NCI-H187 (cell line): ENCODE measurements at places on chromosomes 1 and 21.
A peak's percentile ranks its signal among the peaks of the same experiment; 100 is the strongest.

DNA sequence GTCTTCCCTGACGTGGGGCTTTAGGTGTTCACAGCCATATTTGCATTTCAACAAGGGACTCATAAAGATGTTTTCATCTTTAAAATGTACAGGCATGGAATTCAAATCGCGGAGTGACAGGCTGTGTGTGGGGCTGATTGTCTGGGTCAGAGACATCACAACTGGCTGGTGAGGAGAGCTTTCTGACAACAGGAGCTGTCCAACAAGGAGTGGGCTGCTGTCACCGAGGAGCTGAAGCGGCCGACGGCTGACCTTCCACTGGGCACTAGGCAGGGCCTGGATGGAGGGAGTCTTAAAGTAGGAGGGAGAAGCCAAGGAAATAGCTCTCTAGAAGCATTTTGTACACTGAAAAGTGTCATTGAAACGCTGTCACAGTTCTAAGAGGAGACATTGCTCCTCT lies 30.5 kb upstream of the SCMH1 start:
- no peak for DNase-seq

DNA sequence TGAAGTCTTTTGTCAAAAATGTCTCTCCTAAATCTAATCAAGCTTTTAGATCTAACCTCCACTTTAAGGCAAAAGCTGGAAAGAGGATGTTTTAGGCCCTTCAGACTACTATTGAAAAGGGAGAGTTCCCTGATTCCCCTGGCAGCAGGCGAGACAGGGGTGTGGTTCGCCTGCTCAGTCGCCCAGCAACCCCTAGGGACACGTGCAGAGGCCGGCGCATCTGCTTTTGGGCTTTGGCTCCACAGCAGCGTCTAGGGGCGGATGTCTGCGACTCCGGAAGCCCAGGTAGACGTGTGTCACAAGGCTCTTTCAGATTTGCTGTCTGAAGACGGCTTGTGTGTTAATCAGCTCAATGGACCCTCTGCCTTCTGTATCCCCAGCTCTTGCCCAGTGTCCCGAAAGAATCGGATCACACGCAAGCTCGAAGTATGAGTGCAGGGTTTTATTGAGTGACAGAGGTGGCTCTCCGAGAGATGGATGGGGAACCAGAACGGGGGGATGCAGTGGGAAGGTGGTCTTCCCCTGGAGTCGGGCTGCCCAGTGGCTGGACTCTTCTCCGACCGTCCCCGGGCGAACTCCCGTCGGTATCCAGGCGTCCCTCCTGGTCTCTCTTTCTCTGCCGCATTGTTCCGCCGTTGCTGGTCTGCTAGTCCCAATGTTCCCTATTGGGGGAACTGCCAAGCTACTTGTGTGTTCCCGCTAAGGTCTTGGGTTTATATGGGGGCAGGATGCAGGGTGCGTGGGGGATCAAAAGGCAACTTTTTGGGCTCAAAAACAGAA lies 45.5 kb downstream of the OLFML2B start:
- peak; percentile 31 for DNase-seq

- no peak for DNase-seq
These were observed 18.9 kb downstream of the ITLN2 start for GRCh38 chr1:160935527-160936258.

DNA sequence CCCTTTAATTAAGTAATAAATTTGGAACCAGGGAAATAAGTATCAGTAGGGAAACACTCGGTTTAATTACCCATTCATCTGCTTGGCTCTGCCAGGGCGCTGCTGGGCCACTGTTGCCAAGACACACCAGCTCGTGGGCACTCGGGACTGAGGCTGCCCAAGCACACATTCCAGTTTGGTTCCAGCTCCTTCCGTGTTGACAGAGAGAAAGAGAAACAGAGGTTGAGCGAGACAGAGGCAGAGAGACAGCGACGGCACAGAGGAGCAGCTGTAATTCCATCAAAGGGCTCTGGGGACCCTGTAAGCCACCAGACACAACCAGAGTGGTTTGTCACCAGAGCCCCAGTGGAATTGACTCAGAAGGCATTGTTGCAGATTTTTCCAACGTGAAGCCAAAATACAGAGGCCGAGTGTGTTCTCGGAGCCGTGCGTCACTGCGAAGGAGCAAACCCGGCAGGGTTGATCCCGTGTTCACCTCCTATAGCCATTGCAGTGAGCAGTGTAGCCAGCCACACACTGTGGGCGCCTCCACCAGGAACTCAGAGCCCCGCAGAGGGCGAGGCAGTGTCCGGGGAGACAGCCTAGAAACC lies 33.5 kb downstream of the SYF2 start:
- no peak for DNase-seq

DNA sequence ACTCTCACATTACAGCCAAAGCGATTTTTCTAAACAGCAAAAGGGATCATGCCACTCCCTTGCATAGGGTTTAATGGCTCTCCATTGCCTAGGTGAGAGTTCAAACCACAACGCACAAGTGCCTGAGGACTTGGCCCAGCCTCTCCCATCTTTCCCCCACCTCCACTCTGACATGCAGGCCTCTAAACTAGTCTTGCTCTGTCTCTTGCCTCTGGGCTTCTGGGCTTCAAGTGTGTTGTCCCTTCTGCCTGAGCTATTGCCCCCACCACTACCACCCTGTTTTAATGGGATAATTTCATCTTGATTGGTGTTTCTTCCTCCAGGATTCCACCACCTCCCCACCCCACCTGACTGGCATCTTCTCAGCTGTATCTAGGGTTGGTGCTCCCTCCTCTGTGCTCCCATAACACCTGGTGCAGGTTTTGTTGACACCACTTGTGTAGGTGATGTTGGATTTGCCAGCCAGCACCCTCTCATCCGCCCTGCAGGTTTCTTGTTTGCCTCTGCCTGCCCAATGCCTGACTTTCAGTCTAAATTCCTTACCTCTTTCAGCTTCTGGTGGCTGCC lies 2.7 kb upstream of the ZBTB21 start:
- peak; percentile 55 for DNase-seq

GRCh38 chr1:208090388-208091301 lies 153.5 kb downstream of the PLXNA2 start:
- no peak for DNase-seq

GRCh38 chr1:101131239-101131843 lies 105.5 kb upstream of the S1PR1 start:
- DNase-seq, result no peak

- no peak for DNase-seq
These were observed 75.0 kb downstream of the CD46 start for GRCh38 chr1:207826557-207827487.

DNA sequence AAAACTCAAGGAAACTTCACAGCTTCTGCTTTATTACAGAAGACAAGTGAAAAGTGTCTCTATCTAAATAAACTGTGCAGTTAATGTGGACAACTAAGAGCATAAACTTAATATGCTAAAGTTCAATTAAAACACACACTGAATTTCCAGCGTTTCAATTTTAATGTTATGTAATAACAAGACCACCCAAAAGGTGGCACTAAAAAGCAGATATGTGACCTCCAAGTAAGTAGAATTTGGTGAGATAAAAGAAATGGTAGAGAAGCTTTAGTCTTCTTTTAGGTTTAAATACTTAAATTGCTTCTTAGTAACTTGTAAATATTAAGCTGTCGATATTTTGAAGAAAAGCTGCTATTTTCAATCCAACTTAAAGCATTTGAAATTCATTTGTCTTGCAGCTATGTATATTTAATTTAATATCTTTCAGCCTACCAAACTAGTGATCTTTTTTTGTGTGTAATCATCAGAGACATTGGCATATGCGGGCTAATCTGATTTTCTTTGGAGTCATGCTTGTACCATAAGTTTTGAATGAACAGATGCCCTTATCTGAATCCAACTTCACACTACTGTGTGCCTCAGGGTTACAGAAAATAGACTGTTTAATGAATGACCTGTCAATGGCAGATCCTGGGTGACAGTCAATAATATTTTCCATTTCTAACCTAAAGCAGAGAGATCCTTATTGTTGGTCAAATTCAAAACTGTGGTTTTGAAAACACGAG lies 36.5 kb upstream of the ADAMTS1 start:
- DNase-seq, result no peak

GRCh38 chr21:42989816-42990650 lies 15.7 kb downstream of the PKNOX1 start:
- no peak for DNase-seq

DNA sequence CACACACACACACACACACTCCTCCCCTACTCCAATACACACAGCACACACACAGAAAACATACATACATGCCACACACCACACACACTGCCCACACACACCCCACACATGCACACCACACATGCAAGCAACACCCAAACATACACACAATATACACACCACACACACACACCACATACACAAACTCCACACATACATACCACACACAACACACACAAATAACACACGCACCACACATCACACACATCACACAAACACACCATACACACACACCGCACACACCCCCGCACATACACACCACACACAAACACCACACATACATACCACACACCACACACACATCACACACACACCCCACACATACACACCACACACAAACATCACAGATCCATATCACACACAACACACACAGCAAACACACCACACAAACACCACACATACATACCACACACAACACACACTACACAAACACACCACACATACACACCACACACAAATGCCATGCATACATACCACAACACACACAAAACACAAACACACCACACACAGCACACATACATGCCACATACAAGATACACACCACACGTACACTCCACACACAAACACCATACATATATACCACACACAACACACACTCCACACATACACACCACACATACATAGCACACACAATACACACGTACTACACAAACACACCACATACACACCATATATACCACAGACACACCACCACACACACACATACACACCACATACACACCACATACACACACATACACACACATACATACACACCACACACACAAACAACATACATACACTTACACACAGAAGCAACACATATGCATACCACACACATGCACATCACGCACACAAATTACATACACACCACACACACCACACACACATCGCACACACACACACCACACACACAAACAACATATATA lies 932 bp upstream of the RAB7B start:
- DNase-seq, result no peak

DNA sequence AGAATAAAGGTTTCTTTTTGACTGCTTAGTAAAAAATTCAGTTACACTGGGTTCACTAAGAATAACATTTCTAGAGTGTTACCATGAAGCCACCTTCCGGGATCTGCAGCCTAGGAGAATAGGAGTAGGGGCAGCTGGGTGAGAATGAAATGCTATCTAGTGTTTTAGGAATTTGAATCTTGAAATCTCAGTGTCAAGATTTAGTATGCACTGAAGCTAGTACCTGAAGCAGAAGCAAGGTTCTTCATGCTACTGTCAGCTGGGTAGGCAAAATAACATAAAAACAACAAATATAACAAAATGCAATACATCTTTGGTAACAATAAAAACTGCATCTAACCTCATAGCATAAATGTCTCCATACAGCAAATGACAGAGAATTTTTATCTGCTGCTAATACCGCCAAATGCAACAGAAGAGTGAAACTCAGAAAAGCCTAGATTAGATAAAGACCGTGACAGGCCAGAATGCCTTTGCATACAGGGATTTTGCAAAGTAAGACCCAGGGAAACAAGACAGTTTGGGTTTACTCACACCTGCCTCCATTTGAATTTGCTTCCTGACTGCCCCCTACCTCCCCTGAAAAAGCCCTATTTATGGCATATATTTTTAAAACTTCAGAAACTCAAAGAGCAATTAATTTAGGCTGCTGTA lies 58.2 kb downstream of the GADD45A start:
- no peak for DNase-seq

GRCh38 chr1:215476541-215476940 lies 90.6 kb upstream of the KCTD3 start:
- no peak for DNase-seq

- peak; percentile 17 for DNase-seq
These were observed 359.8 kb upstream of the KAZN start for GRCh38 chr1:14238472-14239307.

DNA sequence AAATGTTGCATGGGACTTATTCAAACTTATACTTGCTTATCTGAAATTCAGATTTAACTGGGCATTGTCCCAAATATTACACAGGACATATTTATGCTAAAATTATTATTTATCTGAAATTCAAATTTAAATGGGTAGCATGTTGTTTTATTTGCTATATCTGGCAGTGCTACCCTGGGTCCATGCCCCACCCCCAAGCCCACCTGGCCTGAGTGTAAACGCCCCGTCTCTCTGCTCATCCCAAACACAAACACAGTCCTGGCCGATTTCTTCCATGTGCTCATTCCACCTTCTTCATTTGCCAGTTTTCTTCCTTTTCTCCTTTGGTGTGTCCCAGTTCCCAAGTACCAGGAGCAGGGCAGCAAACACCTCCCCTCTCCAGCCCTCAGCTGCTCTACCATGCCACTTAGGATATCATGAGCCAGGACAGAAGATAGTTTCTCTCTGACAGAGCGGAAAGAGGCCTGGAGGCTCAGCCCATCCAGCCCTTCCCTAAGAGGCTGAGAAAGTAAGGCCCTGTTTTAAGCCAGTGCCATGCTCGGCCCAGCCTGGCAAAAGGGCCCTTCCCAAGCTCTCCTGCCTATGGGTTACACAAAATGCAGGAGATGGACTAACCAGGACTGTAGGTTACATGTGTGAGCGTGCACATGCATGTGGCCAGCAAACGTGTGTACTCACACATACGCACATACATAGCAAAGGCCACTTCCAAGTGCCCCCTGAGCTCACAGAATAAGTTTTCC lies 69.5 kb downstream of the UBE2T start:
- DNase-seq, result peak; percentile 15

- peak; percentile 14 for DNase-seq
These were observed 17.7 kb downstream of the RAP1GAP start for GRCh38 chr1:21651214-21652042.

DNA sequence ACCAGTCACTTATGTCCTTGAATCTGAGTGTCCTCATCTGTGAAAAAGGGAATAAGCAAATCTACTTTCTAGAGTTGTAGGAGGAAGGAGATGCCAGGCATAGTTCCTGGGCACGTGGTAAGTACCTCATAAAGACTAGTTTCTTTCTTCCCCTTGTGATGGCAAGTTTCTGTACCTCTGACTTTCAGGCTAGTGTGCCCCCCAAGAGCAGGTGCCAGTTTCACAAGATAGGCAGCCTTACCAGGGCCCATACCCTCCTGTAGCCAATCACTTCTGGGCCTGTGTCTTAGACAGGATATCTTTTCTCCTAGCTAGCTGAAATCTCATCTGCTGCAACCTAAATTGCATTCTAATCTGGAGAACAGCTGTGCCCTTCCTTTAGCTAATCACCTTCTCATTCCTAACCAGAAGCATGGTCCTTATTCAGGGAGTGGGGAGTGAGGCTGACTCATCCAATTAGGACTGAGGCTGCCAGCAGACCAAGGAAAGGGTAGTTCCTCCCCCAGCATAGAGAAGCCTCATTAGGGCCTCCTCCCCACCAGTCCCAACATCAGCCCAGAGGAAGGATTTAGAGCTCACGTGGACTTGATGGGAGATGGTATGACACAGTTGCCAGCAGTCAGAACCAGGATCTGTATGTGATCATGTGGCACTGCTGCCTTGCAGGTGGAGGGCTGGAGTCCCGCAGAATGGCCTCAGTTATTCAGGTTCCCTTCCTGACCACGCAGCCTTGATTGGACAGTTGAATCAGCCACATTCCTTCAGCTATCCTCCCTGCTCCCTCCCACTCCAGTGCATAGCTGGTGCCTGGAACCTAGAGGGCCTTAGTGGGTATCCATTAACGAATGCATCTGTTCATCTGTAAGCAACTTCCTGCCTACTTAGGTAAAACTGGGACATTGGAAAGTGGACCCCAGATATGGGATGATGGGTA lies 7.9 kb downstream of the KLHDC8A start:
- no peak for DNase-seq

- DNase-seq, result no peak
These were observed 151.1 kb downstream of the ZNF281 start for GRCh38 chr1:200258447-200259375.

GRCh38 chr1:17674726-17675500 lies 80.2 kb upstream of the ACTL8 start:
- no peak for DNase-seq

- no peak for DNase-seq
These were observed 9.4 kb downstream of the PRDM16 start for GRCh38 chr1:3078430-3078861.
